ENCODE measurements at places on chromosomes 4 and X.

- no peak for DNase-seq
Measured at GRCh38 chr4:101419336-101420135, 72.2 kb upstream of the PPP3CA start.

- no peak for DNase-seq
Measured at GRCh38 chrX:136258951-136259350, 7.8 kb upstream of the MAP7D3 start.

DNA sequence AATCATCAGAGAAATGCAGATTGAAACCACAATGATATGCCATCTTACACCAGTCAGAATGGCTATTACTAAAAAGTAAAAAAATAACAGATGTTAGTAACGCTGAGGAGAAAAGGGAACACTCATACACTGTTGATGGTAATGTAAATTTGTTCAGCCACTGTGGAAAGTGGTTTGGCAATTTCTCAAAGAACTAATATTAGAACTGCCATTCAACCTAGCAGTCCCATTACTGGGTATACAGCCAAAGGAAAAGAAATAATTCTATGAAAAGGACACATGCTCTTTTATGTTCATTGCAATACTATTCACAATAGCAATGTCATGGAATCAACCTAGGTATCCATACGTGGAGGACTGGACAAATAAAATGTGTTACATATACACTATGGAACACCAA is 566.3 kb downstream of the STPG2 start:
- DNase-seq, result no peak

DNA sequence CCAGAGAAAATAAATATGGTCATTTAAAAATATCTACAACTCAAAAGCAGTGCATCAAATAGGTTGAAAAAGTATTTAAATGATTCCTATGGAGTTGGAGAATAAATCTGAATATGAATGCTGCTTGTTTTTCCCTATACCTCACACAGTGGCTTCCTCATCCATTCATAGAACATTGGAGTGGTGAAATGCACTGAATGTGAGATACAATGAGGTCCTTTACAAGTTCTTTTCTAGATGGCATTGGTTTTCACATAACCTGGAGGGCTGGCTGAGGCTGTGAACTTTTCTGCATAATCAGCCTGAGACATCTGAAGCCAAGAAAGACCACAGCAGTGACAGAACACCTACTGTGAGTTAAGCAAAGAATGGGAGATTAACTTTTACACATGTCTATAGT is 279.1 kb upstream of the NRK start:
- no peak for DNase-seq

GRCh38 chr4:124105212-124105611 is 607.3 kb downstream of the ANKRD50 start:
- DNase-seq, result no peak

GRCh38 chr4:118712872-118713271 is 27.7 kb downstream of the METTL14 start:
- DNase-seq, result no peak

DNA sequence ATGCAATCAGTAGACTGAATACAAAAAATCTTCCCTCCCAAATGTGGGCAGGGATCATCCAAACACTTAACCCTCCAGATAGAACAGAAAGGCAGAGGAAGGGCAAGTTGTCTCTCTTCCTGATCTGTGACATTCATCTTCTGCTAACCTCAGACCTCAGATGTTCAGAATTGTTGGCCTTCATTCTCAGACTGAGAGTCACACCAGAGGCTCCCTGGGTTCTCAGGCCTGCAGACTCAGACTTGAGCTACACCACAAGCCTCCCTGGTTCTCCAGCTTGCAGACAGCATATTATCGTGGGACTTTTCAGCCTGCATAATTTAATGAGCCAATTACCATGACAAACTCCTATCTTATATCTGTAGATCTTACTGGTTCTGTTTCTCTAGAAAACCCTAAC is 1471.6 kb upstream of the ADGRL3 start:
- DNase-seq, result no peak

DNA sequence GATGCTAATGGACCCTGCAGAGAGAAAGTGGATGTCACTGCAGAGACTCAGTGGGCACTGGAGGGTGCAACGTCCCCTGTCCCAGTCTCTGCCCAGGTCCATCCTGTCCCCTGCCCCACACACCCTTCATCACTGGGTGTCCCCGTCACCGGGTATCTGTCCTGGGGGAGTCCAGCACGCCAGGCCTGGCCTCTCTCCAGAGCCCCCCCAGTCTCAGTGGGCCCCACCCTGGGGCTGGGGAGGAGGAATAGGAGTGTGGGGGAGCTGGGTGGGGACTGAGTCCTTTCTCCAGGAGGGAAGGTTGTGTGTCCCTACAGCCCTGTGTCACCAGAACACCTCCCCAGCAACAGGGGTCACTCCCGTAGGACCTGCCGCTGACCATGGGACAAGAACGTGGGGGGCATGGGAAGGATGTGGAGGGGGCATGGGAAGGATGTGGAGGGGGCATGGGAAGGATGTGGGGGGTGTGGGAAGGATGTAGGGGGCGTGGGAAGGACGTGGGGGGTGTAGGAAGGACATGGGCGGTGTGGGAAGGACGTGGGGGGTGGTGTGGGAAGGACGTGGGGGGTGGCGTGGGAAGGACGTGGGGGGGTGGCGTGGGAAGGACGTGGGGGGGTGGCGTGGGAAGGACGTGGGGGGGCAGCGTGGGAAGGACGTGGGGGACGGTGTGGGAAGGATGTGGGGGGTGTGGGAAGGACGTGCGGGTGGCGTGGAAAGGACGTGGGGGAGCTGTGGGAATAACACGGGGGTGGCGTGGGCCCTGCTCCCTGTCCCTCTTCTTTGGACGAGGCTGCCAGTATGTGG is 21.0 kb upstream of the SPON2 start:
- DNase-seq, result no peak

- no peak for DNase-seq
Measured at GRCh38 chr4:114601304-114602052, 2.9 kb downstream of the UGT8 start.

DNA sequence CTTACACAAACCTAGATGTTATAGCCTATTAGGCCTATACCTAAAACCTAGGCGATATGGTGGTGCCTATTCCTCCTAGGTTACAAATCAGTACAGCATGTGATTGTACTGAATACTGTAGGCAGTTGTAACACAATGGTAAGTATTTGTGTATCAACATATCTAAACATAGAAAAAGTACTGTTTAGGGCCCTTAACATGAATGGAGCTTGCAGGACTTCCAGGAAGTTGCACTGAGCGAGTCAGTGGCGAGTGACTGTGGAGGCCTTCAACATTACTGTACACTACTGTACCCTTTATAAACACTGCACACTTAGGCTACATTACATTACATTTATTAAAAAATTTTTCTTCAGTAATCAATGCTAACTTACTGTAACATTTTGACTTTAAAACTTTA is 37.8 kb downstream of the WWC2 start:
- no peak for DNase-seq

DNA sequence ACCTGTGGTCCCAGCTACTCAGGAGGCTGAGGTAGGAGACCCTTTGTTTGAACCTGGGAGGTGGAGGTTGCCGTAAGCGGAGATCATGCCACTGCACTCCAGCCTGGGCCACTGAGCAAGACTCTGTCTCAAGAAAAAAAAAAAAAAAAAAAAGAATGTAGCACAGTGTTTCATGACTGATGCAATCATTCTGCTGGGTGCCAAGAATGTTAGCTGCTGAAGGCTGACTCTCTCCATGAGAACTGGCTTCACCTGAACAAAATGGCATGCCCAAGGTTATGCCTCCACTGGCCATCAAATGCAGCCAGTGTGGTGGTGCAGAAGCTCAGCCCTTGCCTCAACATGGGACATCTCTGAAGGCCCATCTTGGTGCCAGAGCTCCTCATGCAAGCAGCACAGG is 412.1 kb downstream of the ADAM29 start:
- DNase-seq, result no peak

DNA sequence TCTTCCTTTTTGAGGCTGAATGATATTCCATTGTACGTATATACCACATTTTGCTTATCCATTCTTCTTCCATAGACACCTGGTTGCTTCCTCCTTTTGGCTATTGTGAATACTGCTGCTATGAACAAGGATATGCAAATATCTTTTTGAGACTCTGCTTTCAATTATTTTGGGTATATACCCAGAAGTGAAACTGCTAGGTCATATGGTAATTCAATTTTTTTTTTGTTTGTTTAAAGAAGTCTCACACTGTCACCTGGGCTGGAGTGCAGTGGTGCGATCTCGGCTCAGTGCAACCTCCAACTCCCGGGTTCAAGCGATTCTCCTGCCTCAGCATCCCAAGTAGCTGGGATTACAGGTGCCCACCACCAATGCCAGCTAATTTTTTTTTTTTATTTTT is 75.3 kb downstream of the METTL14 start:
- DNase-seq, result no peak

GRCh38 chr4:184587221-184587620 is 62.0 kb downstream of the CASP3 start:
- no peak for DNase-seq

DNA sequence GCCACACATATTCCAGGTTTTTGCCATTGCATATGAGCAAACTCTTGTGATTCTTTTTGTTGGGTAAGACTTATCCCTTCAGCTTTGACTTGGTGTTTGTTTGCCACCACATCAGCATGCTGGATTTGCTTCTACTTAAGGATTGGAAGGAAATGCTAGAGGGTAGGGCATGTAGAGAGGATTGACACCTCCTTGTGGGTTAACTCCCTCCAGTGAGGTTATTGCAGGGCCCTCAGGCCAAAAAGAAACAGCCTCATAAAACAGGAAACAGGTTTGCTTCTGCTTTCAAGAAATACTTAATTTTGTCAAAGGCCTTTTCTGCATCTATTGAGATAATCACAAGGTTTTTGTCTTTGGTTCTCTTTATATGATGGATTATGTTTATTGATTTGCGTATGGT is 15.2 kb upstream of the INPP4B start:
- DNase-seq, result no peak

- DNase-seq, result no peak
Measured at GRCh38 chrX:149831473-149831872, 49.5 kb upstream of the MAGEA8 start.

DNA sequence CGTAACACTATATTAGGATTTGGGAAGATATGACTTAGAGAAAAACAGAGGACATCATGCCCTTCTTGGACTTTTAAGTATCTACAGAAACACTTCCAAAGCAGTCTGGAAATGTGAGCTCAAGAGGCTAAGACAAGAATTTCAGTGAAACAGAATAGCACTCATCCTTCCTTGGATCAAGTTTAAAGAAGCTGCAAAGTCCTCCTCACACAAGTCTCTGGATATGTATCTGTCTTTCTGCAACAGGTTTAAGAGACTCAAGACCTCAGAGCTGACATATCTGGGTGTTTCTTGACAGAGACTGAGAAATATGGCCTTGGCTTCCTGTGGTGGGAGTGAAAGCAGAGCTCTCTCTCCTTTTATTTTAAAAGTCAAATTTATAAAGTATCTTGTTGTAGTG is 82.5 kb upstream of the GIMD1 start:
- DNase-seq, result no peak

GRCh38 chrX:6708676-6709380 is 173.9 kb upstream of the VCX3A start:
- no peak for DNase-seq

- DNase-seq, result no peak
Measured at GRCh38 chr4:123246085-123246484, 150.5 kb upstream of the SPRY1 start.

DNA sequence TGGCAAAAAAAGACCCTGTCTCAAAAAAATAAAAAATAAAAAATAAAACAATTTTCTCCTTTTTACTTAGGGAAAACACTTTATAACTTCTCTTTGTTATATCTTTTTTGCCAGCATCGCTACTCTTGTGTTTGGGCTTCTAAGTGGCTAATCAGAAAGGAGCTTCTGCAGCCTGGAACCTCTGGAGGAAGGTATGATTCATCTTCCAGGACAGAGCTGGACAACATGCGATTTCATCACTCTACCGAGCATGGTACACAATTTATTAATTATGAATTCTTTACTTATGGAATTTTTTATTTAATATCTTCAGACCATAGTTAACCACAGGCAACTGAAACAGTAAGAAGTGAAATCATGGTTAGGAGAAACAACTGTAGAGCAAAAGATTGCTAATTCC is 1254.3 kb upstream of the AGA start:
- DNase-seq, result no peak

DNA sequence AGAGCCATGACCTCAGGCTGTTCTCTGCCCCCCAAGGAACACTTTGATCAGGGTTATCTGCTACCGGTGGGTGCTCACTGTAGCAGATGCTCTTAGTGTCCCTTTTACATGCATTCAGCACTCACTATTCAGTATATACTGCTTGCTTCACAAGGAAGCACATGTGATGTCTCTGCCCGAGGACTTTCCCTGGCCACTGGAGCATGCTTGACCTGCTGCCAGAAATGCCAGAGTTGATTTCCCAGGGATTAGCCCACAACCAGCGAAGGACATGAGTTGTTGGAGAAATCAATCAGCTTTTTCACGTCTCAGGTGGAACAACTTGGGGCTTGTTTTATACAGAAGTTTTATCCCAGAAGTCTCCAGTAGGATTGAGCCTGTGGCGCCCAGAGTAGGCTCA is 51.2 kb upstream of the RPS6KA3 start:
- no peak for DNase-seq

DNA sequence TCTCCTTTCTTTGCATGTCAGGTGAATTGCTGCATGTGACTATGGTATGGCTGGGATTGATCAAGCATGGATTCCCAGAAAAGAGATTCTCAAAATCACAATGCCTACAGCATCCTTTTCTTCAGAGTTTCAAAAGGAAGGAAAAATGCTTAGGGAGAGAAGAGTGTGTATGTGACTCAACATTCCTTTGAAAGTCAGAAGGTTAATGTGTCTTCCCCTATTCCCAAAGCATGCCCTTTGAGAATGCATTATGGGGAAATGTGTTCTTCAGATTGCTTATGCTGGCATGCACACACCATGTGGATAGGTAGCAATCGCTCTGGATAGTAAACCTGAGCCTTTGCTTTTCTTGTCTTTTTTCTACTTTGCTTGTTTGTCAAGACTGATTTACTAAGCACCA is 78.5 kb downstream of the ELOVL6 start:
- no peak for DNase-seq

DNA sequence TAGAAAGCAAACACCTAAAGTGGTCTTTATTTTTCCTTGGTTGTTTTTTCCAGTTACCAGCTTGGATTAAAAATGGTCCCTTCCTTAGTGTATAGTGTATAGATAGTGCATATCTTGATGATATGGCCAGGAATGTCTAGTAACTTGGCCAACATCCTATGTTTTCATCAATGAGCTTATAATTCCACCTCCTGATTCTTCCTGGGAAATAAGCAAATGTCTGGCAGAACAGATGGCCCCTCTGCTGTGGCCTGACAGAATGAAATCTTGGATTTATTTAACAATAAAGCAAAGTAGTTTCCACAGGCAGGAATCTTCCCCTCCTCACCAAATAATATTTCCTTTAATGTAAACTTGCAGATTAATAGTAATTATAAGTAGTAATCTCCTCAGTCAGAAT is 6.1 kb downstream of the SCARB2 start:
- DNase-seq, result no peak

DNA sequence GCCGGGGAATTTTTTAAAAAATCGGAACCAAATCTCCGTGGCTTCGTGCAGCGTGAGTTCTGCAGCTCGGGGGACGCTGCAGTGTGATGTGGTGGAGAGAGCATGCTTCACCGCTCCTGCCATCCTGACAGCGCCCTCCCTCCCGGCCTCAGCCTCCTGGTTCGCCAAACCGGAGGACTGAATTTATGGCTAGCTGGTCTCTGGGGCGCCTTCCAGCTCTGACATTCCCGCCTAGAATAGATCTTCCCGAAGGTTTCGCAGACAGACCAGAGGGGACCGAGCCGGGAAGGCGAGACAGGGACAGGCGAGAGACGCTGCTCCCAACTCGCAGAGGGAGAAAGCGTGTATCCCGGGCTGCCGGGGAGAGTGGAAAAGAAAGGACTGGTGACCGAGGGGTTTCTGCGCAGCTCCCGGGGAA is 25.9 kb downstream of the HOPX start:
- no peak for DNase-seq

GRCh38 chr4:142485452-142485851 is 360.6 kb downstream of the INPP4B start:
- no peak for DNase-seq

All from activated CD8-positive, alpha-beta memory T cell treated with anti-CD3 and anti-CD28 coated beads for 4 hours (primary cell).